HT1080 (cell line): ENCODE measurements at places on chromosomes 13 and 19.

GRCh38 chr19:28874742-28875141 lies 338.2 kb downstream of the UQCRFS1 start:
- DNase-seq: no peak

GRCh38 chr19:31177246-31177645 lies 172.0 kb downstream of the TSHZ3 start:
- DNase-seq: no peak

GRCh38 chr13:76439546-76439945 lies 446.7 kb downstream of the KCTD12 start:
- no peak for DNase-seq

DNA sequence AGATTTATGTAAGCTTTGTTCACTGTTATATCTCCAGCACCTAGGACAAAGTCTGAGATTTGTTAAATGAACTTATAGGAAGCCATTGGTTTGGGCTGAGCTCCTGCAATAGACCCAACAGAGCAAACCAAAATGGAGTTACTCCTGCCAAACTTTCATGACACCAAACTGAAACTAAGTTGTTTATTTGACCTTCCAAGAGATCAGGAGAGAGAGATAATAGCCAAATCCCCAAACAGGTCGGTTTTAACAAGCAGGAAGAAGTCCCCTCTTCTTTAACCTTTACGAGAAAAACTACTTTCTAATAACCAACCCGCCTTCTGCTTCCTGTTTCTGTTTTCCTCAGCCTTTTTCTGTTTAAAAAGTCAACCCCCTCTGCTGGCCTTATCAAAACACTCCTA lies 54.9 kb upstream of the ATP12A start:
- no peak for DNase-seq
